ENCODE measurements at places on chromosomes 13 and 19. TPM values are rescaled to one million over a fixed set of nuclear protein-coding genes. Genes with fewer than 3 reads are reported as not detected.
A peak's percentile ranks its signal among the peaks of the same experiment; 100 is the strongest.

Gene LILRB1
- total RNA-seq: 1.8 TPM

Gene OR7G2
- not detected for total RNA-seq

Gene FAM216B
- total RNA-seq: 3.1 TPM

Gene DPF1
- total RNA-seq: 0.11 TPM

Gene ACP5
- 2.3 TPM for total RNA-seq

DNA sequence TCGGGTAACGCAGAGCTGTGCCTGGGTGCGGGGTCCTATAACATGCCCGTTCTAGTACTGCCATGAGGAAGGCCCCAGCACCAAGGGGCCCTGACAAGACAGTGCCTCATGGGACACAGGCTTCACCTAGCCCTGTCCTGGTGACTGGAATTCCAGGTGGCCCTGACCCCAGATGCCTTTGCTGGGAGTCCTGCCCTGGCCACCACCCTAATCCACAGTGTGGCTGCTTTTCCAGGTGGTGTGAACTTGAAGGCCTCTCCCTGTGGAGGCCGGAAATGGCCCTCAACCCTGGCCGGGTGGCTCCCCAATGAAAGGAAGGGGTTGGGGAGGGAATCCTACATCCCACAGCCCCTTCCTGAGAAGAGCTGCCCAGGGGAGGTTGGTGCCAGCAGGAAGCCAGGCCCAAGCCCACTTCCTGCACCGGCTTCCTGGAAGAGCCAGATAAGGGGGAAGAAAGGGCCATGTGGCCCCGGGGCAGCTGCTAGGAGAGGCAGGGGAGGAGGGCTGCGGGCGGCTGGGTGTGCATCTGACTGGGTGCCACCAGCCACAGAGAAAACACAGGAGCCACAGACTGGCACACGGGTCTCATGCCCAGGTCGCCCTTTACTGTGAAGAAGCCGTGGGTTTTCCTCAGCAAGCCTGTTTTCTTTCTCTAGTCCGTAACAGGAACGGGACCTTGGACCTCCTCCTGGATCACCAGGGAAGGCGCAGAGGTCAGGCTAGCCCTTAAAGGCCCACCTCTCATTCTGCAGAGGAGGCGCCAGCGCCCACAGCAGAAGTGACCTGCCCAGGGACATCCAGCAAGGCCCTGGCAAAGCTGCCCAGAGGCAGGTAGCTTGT lies 4.7 kb downstream of the LSM4 start:
- peak; percentile 81 for DNase-seq

- DNase-seq: no peak
These were observed 433 bp downstream of the SIX5 start for GRCh38 chr19:45768655-45768983.

DNA sequence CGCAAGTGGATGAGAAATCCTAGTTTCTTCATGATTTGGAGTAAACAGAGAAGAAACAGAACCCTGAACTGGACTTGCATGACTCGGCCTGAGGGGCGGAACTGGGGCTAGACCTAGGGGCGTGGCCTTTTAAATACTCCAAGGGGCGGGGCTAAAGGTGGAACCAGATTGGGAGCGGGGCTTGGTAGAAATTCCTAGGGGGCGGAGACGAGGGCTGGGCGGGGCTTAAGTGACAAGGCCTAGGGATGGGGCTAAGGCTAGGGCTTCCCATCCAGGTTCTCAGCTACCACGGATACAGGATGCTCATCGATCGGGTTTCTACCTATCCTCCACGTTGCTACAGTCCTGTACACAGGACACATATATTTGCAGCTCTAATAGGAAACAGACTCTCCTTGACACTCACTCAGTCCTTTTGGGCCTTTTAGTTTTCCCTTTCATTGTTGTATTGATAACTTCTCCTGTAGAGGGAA lies 372 bp upstream of the ZNF699 start:
- DNase-seq: peak; percentile 95

DNA sequence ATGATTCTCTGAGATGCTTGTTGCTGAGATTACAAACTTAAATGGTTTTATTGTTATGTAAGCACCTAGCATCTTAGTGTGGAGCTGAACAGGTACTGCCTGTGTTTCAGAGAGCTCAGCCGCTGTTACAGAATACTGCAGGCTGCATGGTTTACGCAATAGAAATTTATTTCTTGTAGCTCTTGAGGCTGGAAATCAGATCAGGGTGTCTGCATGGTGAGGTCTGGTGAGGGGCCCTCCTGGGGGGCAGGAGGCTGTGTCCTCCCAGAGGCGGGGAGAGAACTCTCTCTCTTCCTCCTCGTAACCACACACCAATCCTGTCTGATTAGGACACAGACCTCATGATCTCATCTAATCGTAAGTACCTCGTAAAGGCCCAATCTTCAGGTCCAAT lies 13.1 kb downstream of the ATP11A start:
- DNase-seq: no peak

DNA sequence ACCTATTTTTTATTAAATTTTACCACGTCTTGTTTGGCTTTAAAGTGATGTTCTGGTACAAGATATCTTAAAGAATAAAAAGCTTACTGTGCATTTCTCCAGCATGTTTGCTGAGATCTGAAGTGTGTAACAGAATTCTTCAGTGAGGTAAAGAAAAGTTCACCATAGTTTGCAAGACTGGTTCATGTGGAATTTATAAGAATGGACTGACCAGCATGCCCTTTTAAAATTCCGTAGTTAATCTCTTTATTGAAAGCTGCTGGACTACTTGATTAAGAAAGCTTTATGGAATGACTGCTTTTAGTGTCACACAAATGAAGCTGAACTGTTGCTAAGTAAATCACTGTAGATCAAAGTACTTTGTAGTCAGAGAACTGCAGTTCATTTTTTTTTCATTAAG lies 119.2 kb downstream of the GPC6 start:
- DNase-seq: no peak

GRCh38 chr19:39906820-39907611 lies 27.4 kb downstream of the FCGBP start:
- no peak for DNase-seq

DNA sequence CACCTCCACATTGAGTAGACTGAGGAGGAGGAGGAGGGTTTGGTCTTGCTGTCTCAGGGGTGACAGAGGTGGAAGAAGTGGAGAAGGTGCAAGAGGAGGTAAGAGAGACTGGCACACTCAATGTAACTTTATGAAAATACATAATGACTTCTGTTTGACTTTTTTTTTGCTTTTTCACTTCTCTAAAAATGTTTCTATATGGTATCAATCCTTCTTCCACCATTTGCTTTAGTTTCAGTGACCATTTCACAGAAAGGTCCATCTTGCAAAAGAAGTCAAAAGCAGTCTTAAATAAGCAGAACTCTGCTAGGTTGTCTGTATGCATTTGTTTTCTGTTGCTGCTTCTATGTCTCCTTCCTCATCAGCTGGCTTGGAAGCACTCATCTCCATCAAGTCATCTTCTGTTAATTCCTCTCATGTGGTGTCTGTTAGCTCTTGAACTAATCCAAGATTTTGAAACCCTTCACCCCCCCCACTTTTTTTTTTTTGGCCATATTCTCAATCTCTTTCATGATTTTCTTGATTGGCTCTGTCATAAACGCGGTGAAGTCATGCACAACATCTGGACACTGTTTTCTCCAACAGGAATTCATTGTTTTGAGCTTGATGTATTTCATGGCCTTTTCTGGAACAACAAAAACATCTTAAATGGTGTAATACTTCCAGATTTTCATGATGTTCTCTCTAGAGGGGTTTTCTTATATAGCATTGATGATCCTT lies 80.8 kb downstream of the KL start:
- DNase-seq: no peak

DNA sequence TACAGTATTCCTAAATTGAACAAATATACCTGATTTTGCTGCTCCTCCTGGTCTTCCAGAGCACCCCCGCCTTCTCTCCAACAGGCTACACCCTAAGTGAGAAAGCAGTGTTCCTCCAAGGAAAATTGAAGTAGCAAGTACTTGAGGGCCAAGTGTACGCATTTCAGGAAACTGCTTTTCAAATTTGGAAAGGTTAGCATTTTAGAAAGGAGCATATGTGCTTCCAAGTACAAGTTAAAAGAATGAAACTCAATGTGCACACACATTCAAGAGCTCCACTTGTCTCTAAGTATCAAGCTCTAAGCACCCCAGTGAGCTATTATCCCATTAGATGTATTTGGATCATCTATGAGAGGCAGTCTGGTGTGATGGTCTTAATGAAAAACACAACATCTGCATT lies 25.8 kb downstream of the LHFPL6 start:
- no peak for DNase-seq

DNA sequence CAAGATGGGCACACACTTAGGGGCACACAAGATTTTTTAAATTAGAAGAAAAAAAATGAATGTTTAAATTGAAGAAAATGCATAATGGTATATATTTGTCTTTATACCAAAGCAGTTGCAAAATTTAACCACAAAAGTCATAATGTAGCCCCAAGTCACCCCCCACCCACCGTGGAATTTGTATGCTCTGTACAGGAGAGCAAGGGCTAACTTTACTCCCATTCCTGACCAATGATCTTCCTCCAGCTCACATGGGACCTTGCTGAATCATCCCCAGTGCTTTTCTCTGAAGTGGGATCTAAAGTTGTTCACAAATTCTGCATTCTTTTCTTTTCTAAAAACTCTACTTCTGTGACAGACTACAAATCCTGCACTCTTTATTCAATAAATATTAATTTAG lies 597.0 kb downstream of the UQCRFS1 start:
- no peak for DNase-seq

DNA sequence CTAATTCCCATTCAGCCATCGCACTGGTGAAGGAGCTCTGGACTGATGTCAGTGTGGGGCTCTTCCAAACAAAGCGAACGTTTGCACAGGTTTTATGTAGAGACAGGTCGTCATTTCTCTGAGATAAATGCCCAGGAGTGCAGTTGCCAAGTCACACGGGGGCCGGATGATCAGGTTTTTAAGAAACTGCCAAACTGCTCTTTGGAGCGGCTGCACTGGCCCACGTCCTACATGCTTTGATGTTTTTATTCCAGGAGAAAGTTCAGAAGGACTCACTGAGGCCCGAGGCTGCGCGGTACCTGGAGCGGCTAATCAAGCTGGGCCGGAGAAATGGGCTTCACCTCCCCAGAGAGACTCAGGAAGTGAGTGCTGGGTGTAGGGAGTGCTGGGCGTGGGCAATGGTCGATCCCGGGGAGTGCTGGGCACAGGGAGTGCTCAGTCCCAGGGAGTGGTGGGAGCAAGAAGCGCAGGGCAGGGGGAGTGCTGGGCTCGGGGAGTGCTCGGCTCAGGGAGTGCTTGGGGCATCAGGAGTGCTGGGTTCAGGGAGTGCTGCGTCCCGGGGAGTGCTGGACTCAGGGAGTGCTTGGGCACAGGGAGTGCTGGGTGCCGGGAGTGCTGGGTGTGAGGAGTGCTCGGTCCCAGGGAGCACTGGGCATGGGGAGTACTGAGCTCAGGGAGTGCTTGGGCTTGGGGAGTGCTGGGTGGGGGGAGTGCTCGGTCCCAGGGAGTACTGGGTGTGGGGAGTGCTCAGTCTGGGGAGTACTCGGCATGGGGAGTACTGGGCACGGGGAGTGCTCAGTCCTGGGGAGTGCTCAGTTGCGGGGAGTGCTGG lies 10.7 kb downstream of the THOP1 start:
- DNase-seq: peak; percentile 63

DNA sequence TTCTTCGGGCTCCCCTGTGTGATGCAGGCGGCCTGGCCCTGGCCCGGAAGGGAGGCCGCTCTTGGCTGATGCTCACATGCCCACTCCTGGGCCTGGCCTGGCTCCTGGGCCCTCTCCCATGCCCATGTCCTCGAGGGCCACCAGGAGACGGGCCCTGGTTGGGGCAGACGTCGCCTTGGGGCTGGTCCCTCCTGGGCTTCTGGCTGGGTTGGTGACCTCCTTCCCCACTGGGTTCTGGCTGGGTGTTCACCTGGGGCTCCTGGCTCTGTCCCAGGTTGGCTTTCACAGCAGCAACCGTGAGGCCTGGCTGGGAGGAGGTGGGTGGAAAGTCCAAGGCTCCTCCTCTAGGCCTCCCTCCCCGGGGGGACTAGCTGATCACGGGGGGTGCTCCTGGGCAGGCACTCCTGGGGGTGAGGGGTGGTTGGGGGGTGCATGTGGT lies 15.5 kb upstream of the SLC7A10 start:
- DNase-seq: peak; percentile 64

GRCh38 chr13:37446503-37446902 lies 152.1 kb downstream of the POSTN start:
- DNase-seq: no peak

- DNase-seq: no peak
These were observed 11.6 kb upstream of the DCLK1 start for GRCh38 chr13:36142735-36143134.

- DNase-seq: no peak
These were observed 8.3 kb downstream of the LCP1 start for GRCh38 chr13:46173656-46174055.

DNA sequence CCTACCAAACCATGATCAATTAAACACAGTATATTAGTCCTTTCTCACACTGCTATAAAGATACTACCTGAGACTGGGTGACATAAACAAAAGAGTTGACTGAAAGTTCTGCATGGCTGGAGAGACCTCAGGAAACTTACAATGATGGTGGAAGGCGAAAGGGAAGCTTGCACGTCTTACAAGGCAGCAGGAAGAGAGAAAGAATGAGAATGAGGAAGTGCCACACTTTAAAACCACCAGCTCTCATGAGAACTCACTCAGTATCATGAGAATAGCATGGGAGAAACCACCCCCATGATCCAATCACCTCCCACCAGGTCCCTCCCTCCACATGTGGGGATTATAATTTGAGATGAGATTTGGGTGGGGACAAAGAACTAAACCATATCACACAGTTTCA lies 324.9 kb upstream of the ZNF507 start:
- DNase-seq: no peak

- no peak for DNase-seq
These were observed 29.1 kb downstream of the PAK4 start for GRCh38 chr19:39154629-39155100.

DNA sequence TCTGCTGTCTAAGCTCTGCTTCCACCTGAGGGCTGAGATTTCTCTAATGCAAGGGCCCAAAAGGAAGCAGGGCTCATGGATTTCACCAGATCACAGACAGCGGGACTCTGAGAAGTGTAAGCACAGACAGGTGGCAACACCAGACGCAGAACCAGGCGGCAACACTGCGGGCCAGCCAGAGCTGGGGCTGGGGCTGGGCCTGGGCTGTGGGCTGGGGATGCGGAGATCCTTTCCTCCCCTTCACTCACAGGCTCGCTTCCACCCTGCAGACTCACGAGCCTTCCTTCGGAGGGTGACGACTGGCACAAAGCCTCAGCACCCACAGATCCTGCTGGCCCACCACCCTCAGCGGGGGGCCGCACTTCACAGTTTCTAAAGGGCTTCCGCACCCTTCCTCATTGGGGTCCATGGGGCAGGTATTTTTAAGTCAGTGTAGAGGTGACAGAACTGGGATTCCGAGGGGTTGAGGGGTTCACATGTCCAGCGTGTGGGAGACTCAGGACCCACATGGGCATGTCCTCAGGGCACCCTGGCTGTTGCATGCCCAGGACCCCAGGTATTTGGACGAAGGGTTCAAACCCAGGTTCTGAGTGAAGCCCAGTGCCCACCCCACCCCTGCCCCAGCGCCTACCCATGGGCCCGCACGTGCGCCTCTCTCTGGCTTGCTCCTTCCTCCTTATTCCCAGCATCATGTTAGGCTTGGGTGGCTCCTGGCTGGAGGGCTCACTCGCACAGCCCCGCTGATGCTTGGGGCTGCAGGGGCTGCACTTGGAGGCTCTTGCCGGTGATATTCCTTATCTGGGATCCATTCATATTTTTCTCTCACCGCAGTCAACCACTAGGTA lies 137.3 kb upstream of the GPR12 start:
- DNase-seq: no peak

GRCh38 chr19:46611776-46612175 lies 10.6 kb downstream of the CALM3 start:
- no peak for DNase-seq

- no peak for DNase-seq
These were observed 15.5 kb upstream of the ZNF14 start for GRCh38 chr19:19748249-19748938.

Data from Right ventricle myocardium inferior (tissue), 1 donor.